GM13977 (cell line): ENCODE measurements at places on chromosomes 1 and 21.

DNA sequence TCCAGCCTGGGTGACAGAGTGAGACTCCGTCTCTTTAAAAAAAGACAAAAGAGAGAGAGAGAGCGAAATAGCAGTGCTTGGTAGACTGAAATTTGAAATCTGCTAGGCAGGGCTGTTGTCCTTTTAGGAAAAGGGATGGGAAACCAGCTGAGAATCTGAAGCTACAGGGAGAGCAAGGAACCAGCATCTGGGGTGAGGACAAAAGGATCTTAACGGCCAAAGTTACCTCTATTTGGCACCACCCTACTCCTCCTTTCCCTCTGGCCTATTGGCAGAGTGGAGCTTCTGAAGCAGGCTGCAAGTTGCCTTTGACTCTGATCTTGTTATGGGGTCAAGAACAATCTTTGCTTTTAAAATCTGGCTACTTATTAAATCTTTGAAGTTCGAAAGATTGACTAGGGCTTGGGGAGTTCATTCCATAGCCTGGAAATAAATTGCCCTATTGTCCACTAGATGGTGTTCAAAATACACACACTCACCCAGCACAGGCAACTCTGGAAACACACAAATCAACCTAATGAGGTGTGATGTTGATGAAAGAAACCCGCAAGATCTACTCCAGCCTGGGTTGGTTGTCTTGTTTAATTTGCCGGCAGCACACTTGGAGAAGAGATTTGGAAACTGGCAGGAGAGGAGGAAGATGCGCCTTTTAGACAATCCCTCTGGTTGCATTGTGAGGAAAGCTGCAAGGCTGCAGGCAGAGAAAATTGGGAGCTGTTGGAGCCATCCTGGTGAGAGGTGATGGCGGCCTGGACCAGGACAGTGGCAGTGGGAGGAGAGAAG is 16.5 kb upstream of the PARP1 start:
- DNase-seq: peak; percentile 58

GRCh38 chr1:14649976-14650375 is 51.5 kb downstream of the KAZN start:
- DNase-seq: no peak

DNA sequence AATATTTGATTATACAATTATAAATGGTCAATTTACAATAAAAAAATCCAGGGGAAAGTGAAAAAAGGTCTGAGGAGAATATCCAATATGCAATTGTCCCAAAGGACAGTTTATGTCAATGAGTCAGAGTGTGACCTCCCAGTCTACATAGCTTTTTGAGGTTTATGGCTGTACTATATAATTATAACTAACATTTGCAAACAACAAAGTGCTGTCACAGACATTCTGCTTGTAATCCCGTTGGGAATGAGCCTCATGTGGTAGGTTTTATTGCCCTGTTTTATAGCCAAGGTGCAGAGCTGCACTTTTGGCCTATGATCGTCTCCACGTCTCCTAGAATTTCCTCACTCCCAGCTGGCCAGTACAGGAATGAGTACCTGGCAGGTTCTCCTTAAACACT is 103.8 kb downstream of the ADSS2 start:
- no peak for DNase-seq

DNA sequence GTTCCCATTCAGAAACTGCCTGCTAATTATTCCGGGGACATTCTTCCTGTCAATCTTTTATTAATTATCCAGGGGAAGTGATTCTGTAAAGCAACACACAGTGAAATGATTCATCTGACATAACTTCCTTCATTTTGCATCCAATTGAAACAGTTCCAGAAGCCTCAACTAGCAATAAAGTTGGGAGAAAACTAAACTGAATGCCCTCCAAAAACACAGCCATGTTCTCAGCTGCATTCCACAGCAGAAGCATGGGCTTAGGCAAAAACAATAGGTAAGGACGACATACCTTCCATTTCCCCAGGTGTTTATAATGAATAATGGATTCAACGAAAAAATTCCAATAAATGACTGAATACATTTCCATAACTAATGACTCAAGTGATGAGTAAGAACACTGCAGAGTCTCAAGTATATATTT is 36.9 kb upstream of the TARBP1 start:
- no peak for DNase-seq

GRCh38 chr21:18382141-18382540 is 21.4 kb downstream of the TMPRSS15 start:
- no peak for DNase-seq

- DNase-seq: peak; percentile 99
Measured at GRCh38 chr1:24930260-24931145, at the start of gene RUNX3. TSS of gene RUNX3 (minus strand) at chr1:24930276. CDS start at chr1:24929868, 408 bp downstream.
